ENCODE measurements at places on chromosomes 13 and 19. TPM values are rescaled to one million over a fixed set of nuclear protein-coding genes. Genes with fewer than 3 reads are reported as not detected.
A peak's percentile ranks its signal among the peaks of the same experiment; 100 is the strongest.

The ZNF433 gene
- 4.6 TPM for polyA plus RNA-seq

DNA sequence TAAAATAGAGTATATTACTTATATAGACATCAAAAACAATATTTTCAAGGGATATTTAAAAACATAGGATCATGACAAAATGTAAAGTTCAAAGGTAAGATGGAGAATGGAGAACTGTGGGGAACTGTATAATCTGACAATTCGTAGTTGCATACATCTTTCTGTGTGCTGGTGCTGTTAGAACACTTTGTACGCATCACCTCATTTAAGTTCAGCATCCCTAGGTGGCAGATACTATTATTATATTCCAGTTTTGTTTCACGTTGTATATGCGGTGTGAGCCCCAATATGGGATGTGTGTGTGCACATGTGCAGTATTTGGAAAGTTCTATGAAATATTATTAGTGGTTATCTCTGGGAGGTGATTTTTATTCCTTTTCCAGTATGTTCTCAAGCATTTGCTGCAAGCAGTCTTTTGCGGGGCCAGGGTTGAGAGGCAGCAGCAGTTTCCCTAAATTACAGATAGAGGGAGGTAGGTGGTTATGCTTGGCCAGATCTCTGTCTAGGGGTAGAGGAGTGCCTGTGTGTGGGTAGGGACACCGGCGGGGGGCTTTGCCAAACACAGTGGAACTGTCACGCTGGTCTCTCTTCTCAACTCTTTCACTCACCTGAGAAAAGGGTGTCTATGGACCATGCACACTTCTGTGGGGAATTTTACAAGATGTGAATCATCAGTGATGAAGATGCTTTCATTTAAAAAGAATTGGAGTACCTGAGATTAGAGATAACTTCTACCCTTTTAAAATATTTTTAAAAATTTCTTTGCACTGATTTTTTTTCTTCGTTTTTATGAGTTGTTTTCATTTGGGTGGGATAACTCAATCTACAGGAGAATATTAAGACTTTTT lies 55.6 kb upstream of the ALOX5AP start:
- DNase-seq: no peak

DNA sequence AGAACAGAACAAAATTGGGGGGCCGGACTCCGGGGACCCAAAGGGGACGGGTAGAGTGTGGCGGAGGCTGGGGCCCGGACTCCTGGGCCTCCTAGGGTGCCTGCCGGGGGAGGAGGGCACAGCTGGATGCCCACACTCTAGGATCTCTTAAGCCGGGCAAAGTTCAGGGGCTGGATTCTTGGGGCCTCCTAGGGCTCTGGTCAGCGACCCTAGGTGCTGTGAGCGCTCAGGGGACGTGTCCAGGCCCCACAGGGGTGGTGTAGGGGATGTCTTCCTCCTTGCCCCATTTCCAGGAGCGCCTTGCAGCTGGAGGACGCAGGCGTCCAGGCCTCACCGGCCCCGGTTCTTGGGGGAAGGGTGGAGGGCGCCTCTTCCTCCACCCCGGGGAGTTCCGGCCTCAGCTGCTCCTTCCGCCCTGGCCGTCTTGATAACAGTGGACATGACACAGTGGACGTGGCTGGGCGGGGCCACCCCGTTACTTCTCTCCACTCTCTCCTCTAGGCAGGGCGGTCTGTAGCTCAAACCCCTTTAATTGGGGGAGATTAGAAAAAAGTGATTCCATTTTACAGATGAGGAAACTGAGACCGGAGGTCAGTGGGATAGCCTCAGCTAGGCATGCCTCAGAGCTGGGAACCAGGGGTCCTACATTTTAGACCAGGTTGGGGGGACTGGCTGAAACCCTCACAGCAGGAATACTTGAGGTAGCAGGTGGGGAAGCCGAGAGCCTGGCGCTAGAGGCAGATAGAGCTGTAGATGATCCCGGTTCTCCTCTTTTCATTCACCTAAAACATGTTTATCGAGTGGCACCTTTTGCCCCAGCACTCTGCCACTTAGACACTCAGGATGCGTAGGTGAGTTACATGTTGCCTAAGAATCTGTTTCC lies 705 bp downstream of the STXBP2 start:
- no peak for DNase-seq

DNA sequence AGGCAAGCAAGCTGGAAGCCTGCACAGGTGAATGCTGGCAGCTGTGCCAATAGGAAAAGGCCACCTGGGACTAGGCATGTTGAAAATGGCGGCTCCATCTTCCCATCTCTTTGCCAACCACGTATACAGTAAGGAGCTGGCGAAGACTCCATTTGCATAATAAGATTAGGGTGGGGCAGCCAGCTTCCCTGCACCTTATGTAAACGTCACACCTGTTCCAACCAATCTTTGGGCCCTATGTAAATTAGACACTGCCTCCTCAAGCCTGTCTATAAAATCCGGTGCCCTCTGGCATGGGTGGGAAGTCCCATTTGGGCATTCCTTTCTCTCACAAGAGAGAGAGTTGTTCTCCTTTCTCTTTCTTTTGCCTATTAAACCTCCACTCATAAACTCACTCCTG lies 16.8 kb downstream of the ADGRE2 start:
- DNase-seq: no peak

The EXOC3L2 gene
- polyA plus RNA-seq: 3.0 TPM

DNA sequence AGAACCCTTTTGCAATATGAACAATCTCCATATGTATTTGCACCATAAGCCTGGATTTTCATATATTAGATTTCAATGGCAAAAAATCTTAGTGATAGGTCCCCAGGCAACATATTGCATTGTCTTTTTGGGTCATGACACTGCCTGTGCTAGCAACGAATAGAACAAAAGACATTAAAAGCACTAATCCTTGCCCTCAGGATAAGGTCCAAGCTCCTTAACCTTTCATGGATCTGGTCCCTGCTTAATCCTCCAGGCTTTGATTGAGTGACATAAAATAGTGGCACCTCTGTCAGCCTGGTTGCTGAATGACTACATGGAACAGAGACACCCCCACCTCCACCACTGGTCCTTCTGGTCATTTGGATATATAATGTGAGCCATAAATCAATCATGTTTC lies 134.4 kb downstream of the RBM26 start:
- DNase-seq: no peak

DNA sequence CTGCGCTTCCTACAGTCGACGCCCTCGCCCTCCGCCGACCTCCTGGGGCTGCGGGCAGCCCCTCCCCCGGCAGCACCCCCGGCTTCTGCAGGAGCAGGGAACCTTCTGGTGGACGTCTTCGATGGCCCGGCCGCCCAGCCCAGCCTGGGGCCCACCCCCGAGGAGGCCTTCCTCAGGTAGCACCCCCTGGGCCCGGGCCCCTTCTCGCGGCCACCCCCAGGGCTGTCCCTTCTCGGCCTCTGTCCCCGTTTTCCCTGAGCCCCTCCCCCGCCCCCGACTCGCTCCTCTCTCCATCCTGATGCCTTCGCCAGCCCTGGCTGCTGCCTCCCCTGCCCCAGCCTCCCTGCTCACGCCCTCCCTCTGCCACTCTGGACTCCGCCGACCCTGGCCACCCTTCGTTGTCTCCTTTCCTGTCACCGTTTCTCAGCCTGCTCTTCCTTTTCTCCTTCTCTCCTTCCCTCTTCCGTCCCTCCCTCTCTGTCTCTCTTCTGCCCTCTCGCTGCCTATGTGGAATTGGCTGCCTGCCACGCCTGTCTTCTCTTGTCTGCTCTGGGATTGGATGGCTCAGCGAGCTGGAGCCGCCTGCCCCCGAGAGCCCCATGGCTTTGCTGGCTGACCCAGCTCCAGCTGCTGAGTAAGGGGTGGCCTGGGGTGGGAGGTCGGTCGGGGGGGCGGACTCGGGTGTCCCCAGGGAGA lies 11.0 kb downstream of the FUZ start:
- peak; percentile 90 for DNase-seq

The LILRB2 gene
- polyA plus RNA-seq: 2.7 TPM

DNA sequence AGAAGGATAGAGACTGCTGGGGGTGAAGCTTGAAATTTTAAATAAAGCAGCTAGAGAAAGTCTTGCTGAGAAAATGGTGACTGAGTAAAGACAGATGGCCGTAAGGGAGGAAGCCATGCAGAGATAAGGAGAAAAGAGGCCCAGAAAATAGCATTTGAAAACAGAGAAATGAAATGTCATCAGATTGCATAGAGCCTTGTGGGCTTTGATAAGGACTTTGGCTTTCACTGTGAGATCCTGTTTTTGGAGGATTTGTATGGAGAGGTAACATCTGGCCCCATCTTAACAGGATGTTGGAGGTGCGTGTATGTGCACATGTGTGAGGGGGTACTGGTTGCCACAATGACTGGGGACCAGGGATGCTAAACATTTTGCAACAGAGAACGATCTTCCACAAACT lies 19.5 kb upstream of the ATP8A2 start:
- DNase-seq: no peak

- DNase-seq: no peak
These were observed 5.6 kb downstream of the HNRNPL start for GRCh38 chr19:38844093-38844686.

GRCh38 chr19:49434907-49435583 lies 6.3 kb downstream of the SLC17A7 start:
- no peak for DNase-seq

- DNase-seq: no peak
These were observed 249.0 kb downstream of the TSHZ3 start for GRCh38 chr19:31100206-31100590.

DNA sequence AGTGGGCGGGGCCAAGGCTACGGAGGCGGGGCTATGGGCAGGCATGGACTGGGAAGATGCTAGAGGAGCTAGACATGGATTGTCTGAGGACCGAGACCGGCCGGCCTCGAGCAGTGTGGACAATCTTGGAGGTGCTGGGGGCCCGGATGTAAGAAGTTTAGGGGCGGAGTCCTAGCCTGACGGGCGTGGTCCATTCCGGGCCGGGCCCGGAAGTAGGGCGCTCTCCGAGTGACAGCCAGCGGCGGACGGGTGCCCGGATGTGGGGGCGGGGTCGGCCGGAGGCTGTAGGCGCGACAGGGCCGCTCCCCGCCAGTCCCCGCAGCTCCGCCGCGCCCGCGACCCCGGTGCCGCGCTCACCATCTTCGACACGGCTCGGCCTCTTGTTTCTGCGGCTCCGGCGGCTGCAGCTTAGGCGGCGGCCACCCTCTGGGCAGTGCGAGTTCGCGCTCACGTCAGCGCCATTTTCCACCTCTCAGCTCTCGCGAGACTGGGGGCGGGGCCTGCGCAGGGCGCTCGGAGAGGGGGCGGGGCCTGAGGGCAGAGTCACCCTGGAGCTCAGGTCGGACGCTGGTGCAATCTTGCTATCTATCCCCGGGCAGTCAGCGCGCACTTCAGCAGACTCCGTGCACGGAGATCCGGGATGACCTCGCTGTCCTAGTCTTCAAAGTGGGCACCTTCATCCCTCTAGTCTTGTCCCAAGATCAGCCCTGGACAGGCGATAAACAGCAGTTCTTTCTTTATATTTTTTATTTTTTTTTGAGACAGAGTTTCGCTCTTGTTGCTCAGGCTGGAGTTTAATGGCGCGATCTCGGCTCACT lies at the start of gene ZNF414:
Gene ZNF414 (minus strand): TSS at position 481 of the 818 bp plus-strand sequence. CDS start 121 bp downstream, at position 360.
- DNase-seq: peak; percentile 96

DNA sequence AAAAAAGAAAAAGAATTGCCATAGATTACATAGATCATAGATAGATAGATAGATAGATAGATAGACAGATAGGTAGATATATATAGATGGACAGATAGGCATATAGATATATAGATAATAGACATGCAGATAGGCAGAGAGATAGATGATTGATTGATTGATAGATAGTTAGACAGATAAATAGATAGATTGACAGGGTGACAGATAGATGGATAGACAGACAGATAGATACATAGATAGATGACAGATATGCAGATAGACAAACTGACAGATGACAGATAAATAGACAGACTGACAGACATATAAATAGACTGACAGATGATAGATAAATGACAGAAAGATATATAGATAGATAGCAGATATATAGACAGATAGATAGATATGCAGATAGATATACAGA lies 474.0 kb downstream of the IRS2 start:
- no peak for DNase-seq

The COL5A3 gene
- 77.6 TPM for polyA plus RNA-seq

The NLRP5 gene
- not detected for polyA plus RNA-seq

The ZNF223 gene
- 3.5 TPM for polyA plus RNA-seq

The SLC25A23 gene
- polyA plus RNA-seq: 35.8 TPM

The GNG8 gene
- not detected for polyA plus RNA-seq

DNA sequence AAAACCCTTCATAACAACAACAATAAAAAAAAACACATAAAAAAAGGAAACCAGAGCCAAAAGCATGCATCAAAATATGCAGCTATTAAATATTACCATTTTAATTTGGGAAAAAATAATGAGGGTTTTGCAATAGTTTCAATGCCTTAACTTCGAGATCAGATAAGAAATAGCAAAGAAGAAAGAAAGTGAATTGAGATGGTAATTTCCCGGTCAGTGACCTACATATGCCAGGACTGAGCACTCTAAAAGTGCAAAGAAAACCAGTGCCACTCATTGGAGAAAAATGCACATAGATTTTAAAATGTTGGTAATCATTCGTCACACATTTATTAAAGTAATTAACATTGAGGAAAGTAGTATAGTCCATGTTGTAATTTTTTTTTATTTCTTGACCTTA lies 944.2 kb downstream of the EFNB2 start:
- no peak for DNase-seq

The LILRA1 gene
- polyA plus RNA-seq: 0.56 TPM

GRCh38 chr13:79452239-79452913 lies 28.6 kb upstream of the NDFIP2 start:
- no peak for DNase-seq

DNA sequence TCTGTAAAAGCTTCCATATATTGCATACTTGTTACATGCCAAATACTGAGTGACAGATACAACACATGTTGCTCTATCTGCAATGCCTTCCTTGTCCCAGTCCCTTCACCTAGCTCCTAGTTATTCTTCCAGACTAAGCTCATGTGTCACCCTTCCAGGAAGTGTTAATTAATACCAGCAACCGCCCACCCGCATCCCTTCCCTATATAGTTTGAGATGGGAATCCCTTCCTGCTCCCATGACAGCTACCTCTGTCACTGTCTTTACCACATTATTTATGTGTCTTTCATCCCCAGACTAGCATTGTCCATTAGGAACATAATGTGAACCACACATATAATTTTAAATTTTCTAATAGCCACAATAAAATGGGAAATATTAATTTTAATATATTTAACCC lies 49.5 kb upstream of the FRY start:
- no peak for DNase-seq

The KLK11 gene
- 0.72 TPM for polyA plus RNA-seq

DNA sequence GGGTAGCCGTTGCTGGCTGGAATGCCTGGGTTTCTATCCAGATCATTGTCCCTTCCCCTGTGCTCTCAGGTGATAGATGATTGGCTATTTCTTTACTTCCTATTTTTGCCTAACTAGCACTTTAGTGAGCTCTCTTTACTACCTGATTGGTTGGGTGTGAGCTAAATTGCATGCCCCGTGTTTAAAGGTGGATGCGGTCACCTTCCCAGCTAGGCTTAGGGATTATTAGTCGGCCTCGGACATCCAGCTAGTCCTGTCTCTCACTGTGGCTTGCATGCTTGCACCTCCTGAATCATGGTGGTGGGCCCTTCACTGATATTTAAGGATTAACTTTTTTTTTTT lies 10.1 kb downstream of the TTYH1 start:
- no peak for DNase-seq

All from hindlimb muscle (tissue), 1 donor.